ENCODE measurements at places on chromosomes 12 and 14. TPM values are rescaled to one million over a fixed set of nuclear protein-coding genes. Genes with fewer than 3 reads are reported as not detected.

Gene RBP5
- not detected for total RNA-seq

Gene NTF3
- 0.09 TPM for total RNA-seq

Gene IKZF4
- total RNA-seq, result 0.57 TPM

Gene DAD1
- 221 TPM for total RNA-seq

Gene TC2N
- total RNA-seq, result 0.65 TPM

Gene RASAL1
- total RNA-seq, result not detected

Gene ITGB7
- 0.37 TPM for total RNA-seq

Gene TAS2R10
- total RNA-seq, result 0.71 TPM

Gene HSP90B1
- 1,133 TPM for total RNA-seq

Gene PTPRR
- total RNA-seq, result 0.09 TPM

Gene NGB
- not detected for total RNA-seq

Gene BCAT1
- 136 TPM for total RNA-seq

Gene LRTM2
- not detected for total RNA-seq

Gene SFSWAP
- total RNA-seq, result 18.8 TPM

Gene CTDSP2
- total RNA-seq, result 54.2 TPM

Gene INHBC
- total RNA-seq, result not detected

Gene RPS6KL1
- 0.46 TPM for total RNA-seq

Gene PRKD1
- total RNA-seq, result 12.4 TPM

Gene UNC79
- total RNA-seq, result 0.18 TPM

Gene BDKRB1
- total RNA-seq, result 33.1 TPM

Gene DDX55
- 11.4 TPM for total RNA-seq

Gene SERPINA10
- total RNA-seq, result not detected

Gene CLEC9A
- not detected for total RNA-seq

Gene NPFF
- total RNA-seq, result not detected

Gene GALNT9
- total RNA-seq, result 0.14 TPM

Gene CLEC2B
- 22.3 TPM for total RNA-seq

Gene CLEC2A
- total RNA-seq, result not detected

Gene WASHC3
- 114 TPM for total RNA-seq

Gene OS9
- 180 TPM for total RNA-seq

Gene TMEM119
- 62.7 TPM for total RNA-seq

Measured in smooth muscle cell of bladder (primary cell).